Neural progenitor cell (in vitro differentiated cells): ENCODE measurements at places on chromosomes 5 and 9.

- DNase-seq: no peak
Measured at GRCh38 chr5:137313526-137314175, 185.5 kb downstream of the SPOCK1 start.

DNA sequence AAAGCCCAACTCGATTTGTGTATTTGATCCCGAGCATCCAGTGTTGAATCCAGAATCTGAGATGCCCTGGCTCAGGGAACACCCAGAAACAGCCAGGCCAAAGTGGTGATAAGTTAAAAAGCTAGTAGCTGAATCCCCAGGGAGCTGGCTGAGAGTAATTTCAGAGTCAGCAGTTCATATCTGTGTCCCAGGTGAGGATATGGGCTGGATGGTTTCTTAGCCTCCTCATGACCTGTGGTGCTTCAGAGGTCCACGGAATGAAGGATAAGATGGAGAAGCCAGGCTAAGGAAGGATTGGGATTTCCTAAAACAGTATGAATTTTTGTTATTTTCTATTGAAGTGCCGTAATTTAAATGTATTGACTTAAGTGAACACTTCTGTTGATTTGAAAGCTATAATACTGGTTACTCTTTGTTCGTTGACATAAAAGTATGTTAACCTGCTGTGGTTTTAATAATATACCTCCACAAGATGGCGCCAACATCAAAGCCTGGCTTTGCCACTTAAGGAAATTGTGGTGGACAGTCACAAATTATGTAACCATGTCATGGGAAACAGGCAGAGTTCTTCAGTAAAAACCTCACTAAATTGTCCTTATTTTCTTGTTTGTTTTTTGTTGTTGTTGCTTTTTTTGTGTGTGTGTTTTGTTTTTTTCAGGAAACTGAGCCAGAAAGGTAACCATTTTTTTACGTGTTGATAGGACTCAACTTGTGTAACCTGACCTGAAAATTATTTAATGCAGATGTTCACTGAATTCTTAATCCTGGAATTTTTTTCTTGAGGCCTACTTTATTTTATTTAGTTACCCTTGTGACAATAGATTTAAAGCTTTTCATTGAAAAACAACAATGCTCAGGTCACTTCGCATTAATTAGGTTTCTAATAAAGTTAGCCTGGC is 11.4 kb downstream of the MTAP start:
- peak; percentile 78 for DNase-seq

GRCh38 chr5:2371419-2371710 is 380.1 kb downstream of the IRX2 start:
- DNase-seq: no peak

- DNase-seq: no peak
Measured at GRCh38 chr9:87513880-87514535, 16.3 kb downstream of the DAPK1 start.

DNA sequence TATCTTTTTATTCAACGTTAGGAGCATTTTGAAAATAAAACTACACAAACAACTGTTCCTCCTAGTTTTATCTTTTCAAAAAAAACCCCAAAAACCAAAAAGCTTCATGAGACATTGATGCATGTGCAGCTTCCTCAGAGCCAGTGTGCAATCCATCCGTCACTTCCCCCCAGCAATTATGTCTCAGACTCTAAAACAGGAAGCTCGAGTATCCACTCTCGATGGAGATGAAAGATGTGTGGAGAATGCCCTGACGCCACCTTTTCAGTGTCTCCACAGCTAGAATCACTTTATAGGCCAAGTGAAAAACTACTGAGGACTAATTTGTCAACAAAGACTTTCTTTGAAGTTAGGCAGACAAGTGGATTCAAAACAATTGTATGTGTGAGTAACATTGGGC is 408.9 kb upstream of the SMARCA2 start:
- no peak for DNase-seq

- no peak for DNase-seq
Measured at GRCh38 chr5:179840321-179840720, 18.3 kb downstream of the MRNIP start.

DNA sequence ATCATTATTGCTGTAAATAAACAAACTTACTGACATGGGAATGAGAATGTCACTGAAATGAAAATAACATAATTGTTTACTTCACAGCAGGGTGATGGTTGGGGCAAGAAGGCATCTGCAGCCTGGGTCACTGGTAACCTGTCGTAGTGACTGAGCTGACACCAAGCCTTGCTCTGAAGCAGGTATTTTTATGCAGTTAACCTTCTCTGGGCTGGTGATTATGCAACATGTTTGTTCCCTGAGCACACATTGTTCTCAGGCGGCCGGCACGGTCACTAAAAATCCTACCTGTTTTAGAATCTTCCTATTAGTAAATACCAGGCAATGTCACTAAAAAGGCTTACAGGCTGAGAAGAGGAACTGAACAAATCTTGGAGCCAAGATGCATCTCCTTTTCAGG is 157.7 kb upstream of the NR3C1 start:
- no peak for DNase-seq

DNA sequence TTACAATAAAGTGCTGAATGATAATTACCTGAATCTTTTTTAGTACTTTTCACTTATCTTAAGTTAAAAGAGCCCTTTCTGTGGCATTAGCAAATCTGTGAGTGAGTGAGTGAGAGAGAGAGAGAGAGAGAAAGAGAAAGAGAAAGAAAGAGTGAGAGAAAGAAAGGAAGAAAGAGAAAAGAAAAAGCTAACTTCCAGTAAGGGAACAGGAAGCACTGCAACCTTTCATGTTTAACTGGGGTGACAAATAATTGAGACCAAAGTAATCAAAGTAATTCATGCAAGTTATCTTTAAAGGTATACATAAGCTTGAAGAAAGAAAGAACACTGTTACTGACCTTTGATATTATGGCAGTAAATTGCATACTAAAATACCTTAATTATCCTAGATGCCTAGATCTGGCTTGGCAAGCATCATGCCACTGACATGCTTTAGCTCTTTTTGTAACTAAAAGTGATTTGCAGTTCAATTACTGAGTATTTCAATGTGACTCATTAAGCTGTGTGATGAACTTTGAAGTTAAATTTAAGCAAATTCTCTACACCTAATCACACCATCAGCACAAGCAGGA is 21.7 kb downstream of the FEM1C start:
- DNase-seq: no peak

GRCh38 chr5:79663212-79663611 is 26.4 kb upstream of the CMYA5 start:
- no peak for DNase-seq

DNA sequence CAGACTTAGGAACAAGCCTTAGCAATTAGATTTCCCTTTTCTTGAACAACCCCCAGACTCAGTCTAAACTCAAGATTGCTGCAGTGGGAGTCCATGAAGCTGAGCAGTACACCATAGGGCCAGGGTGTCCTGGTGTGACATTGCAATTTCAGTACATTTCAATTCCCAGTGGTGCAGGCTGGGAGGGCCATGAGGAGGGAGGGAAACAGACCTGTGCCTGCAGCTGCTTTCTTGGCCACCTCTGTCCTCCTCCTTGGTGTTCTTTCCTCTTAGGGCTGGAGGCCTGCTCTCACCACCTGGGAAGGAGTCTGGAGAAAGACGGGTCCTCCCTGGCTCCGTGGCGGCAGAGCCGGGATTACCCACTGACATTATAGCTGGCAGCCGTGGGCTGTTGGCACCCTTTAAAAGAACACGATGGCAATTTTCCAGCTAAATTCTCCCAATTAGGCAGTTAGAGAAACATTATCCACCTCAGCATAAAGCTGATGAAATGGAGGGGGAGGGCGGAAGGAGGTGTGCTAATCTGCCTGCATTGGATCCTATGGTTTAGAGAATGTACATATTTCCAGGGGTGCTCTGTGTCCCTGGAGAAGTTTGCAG is 186.4 kb downstream of the SLIT3 start:
- no peak for DNase-seq

DNA sequence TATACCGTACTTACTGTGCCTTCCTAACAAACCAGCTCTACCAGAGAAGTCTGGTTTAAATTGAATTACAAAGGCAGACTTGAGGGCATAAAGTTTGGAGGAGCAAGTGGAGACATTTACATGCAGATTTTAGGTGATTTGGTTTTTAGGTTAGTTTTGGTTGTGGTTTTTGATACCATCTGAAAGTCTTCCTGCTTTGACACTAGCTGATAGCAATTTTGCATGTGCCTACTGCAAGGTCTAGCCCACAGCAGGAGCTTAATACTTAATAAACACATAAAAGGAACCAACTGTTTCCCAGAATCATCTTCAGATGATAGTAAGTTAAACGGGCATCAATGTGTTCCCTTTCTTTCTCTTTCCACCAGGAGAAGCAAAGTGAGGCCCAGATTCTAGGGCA is 3.4 kb upstream of the ESM1 start:
- no peak for DNase-seq

DNA sequence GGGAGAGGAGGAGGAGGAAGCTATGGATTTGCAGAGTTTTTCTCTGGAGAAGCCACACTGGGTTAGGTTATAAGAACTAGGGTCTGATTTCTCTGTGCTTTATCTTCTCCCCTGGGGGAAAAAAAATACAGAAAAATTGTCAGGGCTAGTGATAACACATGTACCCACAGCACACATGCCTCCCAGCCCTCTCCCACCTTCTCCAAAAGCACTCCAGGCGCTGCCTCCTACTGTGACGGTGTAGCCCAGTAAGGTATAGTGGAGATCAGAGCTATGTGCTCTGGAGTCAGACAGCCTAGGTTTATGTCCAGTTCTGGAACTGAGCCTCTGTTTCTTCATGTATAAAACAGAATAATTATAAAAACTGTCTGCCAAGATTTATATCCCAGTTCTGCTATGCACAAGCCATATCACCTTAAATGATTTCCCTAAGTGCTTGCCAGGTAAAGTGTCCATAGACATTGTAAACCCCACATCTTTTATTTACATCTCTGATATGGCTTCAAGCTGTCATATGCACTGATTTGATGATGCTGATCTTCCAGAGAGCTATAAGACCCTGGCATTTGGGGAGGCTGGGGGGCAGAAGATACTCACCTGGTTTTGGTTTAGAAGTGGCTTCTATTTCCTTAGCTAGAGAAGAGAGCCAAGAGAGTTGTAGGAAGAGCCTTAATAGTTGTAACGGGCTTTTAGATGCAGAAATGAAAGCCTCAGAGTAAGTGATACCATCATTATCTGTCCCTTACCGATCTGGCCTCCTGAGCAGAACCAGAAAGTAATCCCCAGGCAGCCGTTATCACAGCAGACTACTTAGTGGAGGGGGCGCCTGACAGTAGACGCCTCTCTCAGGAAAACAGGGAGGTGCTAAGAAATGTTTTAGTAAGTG is 7.6 kb downstream of the SLC1A3 start:
- no peak for DNase-seq

- no peak for DNase-seq
Measured at GRCh38 chr5:154251529-154251928, 61.0 kb downstream of the GALNT10 start.

DNA sequence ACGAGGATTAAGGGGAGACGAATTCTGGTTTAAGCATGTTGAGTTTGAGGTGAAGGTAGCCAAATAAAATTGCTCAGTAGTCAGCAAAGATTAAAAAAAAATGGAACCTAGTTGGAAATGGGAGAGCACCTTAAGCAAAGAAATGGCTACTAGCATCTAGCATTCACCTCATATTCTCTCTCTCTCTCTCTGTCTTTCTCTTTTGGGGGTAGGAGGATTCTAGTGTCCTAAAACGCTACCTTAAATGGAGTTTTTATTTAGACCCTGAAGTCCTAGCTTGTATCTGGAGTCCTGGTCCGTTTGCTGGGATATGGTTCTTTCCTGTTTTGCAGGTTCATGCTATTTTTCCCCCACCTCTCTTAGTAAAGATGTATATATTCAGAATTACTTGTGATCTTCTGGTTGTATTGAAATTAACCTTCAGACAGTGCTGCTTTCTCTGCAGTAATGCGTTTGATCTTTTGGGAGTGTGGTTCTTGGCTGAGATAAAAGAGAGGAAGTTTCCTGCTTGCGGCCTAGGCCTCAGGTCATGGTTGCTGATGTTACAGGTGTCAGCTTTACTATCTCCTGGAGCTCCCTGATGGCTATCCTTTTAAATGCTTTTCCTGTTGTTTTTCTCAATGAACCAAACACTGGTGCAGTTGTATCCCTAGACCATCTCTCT is 8.0 kb downstream of the TGFBR1 start:
- DNase-seq: no peak

DNA sequence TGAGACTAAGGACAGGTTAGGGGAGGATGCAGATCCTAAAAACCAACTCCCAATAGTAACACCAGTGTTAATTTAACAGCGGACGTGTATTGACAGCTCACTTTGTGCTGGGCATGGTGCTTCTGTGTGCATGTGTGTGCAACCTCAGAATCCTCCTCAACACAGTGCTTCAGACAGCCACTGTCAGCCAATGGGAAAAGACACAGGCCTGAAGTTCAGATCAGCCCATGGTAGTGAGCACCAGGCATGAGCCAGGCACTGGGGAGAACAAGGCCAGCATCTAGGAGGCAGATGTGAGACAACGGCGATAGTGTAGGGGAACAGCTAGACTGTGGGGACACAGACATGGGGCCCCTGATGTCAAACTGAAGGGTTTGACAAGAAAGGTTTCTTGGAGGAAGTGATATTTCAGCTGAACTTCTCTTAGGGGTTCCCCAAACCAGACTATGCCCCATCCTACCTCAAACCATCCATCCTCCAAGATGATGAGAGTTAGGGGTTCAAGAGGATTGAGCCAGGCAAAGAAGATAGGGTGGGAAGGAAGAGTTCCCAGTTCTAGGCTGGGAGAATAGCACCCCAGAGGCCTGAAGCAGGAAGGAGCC is 71.5 kb upstream of the PSD2 start:
- DNase-seq: no peak

- DNase-seq: peak; percentile 87
Measured at GRCh38 chr5:108642170-108642906, 105.4 kb upstream of the FER start.

DNA sequence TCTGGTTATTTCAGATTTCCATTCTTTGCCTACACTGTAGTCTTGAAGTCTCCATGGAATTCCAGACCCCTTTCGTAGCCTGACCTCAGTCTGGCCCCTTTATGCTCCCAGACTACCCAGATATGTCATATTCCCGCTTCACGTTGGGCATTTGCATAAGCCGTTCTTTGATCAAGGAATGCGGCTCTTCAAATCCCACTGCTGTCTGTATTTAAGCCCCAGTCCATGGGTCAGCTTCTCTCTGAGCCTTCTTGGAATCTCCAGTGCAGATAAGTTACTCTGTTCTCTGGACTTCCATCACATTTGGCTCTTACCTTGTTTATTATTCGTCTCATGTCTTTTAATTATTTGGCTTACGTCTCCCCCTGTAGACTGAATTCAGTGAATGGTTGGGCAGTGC is 97.4 kb downstream of the PARP8 start:
- DNase-seq: peak; percentile 49
